ENCODE measurements at places on chromosomes 2 and 18.

- DNase-seq = peak; percentile 68
These were observed 17.0 kb downstream of the THNSL2 start for GRCh38 chr2:88187038-88187676.

DNA sequence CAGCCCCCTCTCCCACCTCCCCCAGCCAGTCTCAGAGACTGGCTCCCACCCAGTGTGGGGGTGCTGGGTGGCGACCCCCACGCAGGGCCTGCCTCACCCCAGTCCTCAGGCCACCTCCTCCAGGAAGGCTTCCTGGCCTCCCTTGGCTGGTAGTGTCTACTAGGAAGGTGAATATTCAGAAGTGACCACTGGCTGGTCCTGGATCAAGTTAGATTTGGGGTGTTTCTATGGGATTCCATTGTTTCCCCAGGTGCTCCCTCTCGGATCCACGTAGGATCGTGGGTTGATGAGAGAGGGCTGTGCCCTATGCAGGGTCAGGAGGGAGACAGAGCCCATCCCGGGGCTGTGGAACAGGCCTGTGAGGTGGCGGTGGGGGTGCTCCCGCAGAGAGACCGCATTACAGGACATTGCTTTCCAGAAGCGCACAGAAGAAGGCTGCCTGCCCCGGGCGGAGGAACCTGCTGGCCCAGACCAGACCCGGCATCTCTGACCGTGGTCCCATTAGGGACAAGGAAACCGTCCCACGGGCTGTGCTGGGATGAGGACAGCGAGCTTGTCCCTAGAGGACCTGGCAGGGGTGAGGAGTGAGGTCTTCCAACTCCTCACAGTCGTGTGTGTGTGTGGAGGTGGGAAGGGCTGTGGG is 3.3 kb downstream of the PDCD1 start:
- DNase-seq = no peak

- no peak for DNase-seq
These were observed 165.4 kb upstream of the ZFP36L2 start for GRCh38 chr2:43391878-43392215.

GRCh38 chr2:102806250-102806837 is 44.5 kb downstream of the TMEM182 start:
- DNase-seq = peak; percentile 41

DNA sequence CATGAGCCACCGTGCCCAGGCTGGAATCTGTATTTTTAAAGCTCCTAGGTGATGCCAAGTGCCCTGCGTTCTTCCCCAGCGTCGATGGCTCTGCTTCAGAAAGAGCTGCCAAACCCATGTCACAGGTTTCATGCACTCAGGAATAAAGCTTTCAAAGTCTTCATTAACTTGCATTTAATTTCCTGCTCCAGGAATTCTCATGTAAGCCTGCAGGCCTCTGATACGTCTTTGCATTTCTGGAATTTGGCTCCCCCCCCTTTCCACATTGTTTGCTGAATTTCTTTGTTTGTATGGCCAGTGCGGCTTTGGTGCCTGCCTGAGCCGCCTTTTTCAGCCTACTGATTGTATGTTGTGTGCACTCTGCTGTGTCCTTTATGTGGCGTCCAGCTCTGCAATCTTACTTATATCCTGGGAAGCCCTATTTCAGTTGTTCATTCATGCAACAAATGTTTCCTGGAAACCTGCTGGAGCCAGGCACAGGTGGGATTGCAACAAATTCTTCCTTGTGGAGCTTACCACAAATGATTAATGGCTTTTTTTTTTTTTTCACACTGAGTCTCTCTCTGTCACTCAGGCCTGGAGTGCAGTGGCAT is 17.9 kb upstream of the OTOF start:
- DNase-seq = no peak

DNA sequence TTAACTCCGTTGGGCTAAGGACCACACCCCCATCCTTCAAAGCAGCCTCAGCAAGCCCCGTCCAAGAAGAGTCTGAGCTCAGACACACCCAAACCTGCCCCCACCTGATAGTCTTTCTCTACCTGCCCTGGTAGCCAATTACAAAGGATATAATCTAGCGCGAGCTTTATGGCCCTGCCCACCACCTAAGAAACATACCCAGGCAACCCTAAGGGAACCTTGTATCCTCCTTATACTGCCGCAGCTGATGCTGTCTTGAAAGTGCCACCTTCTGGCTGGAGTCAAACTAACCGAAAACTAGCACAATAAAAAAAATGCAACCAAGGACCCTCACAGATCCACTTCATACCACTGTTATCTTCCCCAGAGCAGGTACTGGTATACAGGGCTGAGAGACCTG is 628.3 kb upstream of the REG3G start:
- no peak for DNase-seq

GRCh38 chr2:172437419-172438341 is 10.3 kb downstream of the ITGA6 start:
- DNase-seq = no peak

DNA sequence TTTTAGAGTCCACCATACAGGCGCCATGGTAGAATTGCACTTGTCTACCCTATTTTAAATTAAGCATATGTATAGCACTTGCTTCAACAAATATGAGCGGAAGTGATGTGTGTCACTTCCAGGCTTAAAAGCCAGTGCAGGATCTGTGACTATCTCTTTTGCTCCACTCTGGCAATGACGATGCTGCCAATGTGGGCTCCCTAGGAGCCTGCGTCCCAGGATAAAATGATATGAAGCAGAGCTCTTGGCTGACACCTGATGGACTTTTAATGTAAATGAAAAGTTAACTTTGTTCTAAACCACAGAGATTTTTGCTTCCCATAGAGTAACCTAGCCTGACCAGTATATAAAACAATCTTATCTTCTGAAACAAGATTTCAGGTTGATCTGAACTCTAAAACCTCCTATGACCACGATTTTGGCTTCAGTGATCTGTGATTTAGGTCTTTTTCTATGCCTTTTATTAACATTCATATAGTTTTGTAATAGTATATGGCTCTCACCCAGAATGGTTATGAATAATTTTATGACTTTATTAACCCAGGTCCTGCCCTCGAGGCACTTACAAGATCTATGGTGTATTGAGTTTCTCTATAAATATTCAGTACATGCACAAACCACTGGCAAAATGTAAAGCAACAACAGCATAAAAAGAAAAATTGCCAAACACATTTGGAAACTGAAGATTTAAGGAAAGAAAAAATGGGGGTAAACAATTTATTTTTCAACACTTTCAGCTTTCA is 422.5 kb upstream of the PIK3C3 start:
- DNase-seq = no peak

GRCh38 chr2:239830121-239831000 is 194.8 kb downstream of the NDUFA10 start:
- DNase-seq = no peak

- DNase-seq = no peak
These were observed 200.0 kb downstream of the SLC4A10 start for GRCh38 chr2:161824226-161824625.

DNA sequence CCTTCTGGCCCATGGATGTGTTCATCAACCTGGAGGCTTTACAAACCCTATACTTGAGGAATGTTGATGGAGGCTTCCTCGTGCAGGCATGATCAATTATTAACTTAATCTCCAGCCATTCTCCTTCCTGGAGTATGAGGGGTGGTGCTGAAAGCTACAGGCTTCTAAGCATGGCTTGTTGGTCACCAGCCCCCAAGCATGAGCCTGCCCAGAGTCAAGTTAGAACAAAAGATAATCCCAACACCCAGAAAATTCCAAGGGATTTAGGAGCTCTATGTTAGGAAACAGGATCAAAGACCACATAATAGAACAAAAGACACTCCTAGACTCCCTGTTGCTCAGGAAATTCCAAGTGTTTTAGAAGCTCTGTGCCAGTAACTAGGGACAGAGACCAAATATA is 63.1 kb downstream of the FAM171B start:
- no peak for DNase-seq

GRCh38 chr2:27171351-27171848 is 22.6 kb downstream of the TCF23 start:
- DNase-seq = no peak

GRCh38 chr2:236693531-236693930 is 123.9 kb downstream of the ACKR3 start:
- no peak for DNase-seq

GRCh38 chr2:144519934-144520731 is at the start of gene ZEB2:
Gene ZEB2, minus strand, starts transcription at chr2:144520119. Its CDS starts 2,769 bp downstream, at chr2:144517350.
- DNase-seq = no peak

DNA sequence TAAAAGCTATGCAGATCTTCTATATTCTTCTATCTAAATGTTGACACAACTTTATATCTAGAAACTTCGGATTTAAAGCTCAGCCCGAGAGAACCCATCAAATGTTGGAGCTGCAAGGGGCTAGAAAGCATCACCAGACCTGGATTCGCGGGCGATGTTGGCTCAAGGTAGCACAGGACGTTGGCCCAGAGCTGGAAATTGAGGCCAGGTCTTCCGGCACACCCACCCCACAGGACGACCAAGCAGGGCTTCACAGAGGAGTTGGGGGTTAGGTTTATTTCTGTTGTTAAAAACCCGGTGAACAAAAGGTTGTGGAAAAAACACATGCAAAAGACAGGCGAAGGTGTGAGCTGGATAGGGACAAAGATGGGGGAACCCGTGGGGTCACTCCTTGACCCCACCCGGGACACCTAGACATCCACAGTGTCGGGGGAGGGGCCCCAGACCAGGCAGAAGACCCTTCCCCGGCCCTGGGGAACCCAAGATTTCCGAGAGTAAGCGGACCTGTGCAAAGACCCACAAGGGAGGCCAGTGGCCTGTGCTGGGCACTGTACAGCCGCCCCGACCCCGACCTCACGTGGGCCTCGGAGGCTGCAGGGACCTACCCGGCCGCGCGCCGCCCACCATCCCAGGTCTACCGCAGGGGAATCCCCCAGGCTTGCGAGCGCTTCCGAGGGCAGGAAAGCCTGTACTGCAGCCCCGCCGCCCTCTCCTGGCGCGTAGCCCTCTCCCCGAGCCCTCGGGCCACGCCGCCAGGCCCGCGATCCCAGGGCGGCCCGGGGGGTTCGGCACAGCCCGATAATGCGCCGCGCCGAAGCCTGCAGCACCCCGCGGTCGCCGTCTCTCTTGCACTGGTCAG is 1.8 kb upstream of the AGBL5 start:
- DNase-seq = no peak

DNA sequence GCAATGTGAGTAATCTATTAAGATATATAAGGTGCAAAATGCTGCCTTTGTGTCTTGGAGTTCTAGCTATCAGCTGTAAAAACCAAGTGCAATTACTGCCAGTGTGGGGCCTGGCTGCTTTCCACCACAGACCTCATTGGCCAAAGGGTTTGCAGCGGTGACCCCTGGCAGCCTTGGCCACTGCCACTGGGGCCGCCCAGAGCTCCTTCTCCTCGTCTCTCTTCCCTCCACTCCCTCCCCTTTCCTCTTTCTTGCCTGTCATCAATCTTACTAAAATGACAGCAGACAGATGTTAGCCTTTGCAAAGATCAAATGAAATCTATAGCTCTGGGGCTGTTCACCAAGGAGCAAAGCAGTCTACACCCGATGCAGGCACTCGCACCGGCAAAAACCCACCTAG is 986.3 kb downstream of the BCL11A start:
- DNase-seq = no peak

- no peak for DNase-seq
These were observed 61.0 kb upstream of the CDKL4 start for GRCh38 chr2:39304729-39305128.

- DNase-seq = peak; percentile 26
These were observed 175.2 kb downstream of the NOL4 start for GRCh38 chr18:34049511-34049910.

GRCh38 chr18:711310-711656 is 1.1 kb downstream of the ENOSF1 start:
- DNase-seq = no peak

DNA sequence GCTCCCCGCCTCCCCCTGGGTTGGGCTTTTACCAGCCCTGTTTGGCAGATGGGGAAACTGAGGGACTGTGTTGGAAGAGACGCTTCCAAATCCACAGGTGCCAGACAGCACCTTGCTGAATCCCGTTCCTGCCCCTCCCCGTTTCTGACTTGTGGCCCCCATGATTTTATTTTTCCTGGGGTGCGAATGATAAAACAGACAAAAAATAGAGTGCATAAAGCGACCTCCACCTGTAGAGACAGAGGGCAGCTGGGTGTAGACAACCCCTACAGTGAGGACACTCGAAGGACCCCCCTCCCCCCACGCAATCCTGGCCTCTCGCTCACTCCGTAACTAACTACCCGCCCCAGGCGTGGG is 2.2 kb upstream of the CTDSP1 start:
- DNase-seq = no peak

DNA sequence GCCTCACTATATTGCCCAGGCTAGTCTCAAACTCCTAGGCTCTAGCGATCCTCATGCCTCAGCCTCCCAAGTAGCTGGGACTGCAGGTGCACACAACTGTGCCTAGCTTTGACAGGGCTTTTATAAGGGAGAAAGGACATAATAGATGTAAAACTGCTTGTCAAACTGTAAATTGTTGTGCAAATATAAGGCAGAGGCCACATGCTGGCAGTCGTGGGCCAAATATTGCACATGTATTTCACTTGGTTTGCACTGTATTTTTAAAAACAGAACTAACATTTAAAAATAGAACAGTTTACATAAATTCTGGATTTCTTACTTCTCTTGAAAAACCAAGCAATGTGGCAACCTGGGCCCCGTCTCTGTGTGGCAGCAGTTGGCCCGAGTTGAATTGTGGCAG is 31.2 kb upstream of the MYO3B start:
- DNase-seq = no peak

DNA sequence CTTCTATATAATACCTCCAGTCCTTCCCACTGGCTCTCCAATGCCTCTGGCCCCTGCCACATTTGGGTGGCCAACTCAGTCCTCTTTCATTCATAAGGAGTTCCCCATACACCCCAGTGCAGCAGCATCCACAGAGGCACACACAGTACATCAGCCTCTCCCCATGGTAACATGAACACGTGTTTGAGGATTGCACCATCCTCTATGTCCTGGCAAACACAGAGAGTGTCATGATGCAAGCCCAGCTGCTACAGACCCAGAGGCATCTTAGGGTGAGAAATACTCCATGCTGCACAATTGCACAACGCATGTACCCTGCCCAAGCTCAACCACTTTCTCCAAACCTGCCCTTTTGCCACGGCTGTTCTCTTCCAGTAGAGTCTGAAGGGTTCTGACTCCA is 11.5 kb downstream of the IGFBP5 start:
- DNase-seq = no peak

DNA sequence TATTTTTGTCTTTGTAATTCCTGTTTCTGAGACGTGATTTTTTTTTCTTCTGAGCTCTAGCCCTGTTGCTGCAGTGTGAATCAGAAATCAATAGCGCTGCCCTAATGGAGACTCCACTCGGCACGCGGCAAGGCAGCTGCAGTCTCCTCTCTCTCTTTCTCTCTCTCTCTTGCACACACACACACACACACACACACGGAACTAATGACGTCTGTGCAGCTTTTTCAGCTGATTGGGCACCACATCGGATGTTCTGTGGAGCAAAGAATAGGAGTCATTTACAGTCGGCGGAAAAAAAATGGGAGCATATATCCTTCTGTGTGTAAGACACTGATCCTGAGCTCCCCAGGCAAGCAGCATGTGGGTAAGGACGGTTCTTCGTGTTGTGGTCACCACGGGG is 2.0 kb upstream of the MYT1L start:
- no peak for DNase-seq

- DNase-seq = no peak
These were observed 50.7 kb downstream of the MYO7B start for GRCh38 chr2:127586136-127586535.
